Fibroblast of skin of scalp (primary cell): ENCODE measurements at places on chromosomes 4 and X.

DNA sequence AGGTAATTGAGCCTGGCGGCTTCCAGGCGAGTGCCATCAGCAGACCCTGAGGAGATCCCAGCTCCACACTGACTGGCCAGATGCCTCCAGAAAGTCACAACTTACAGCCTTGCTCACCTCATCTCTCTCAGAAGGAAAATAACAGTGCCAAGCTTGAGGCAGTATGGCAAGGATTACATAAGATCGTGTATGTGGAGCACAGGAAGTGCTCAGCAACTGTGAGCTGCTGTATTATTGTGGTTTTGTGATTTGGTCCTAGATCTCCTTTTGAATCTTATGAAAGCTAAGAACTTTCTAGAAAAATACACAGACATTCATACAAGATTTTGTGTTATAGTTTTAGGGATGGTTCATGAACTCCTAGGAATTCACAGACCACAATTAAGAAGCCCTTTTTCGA, 14.0 kb downstream of the RASL11B start:
- no peak for DNase-seq

DNA sequence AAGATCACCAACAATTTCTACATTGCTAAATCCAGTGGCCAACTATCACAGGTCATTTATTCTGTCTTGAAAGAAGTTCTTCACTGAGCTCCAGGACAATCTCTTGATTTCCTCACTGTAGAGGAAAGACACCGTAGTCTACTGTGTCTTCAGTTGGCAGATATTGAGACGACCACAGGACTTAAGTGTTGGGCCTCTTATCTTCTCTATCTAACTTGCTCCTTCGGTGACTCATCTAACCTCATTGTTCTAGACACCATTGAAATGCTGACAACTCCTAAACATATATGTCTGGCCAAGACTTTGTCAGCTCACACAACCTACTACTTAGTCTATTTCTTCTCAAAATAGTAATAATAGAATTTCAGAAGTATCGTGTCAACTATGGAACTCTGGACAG, 425.8 kb downstream of the ARAP2 start:
- no peak for DNase-seq

DNA sequence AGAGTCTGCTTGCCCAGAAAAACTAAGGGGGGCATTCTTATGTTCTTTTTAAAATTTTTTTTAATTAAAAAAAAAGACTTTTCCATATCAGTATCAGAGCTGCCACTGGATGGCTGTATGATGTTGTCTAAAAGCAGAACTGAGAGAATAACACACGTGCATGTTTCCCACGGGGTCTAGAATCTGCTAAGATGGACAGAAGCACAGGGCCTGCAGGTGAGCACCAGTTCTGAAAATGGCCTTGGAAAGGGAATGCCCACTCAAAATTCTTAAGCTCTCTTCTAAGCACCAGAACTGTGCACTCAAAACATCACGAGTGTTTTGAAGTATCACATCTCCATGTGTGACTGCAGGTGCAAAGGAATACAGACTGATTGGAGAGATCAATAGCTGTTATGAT, 61.1 kb downstream of the ARAP2 start:
- DNase-seq, result no peak

- peak; percentile 10 for DNase-seq
Observed at GRCh38 chrX:123899701-123900100, 39.8 kb downstream of the XIAP start.

GRCh38 chr4:74944354-74944793, 11.5 kb downstream of the PARM1 start:
- no peak for DNase-seq

DNA sequence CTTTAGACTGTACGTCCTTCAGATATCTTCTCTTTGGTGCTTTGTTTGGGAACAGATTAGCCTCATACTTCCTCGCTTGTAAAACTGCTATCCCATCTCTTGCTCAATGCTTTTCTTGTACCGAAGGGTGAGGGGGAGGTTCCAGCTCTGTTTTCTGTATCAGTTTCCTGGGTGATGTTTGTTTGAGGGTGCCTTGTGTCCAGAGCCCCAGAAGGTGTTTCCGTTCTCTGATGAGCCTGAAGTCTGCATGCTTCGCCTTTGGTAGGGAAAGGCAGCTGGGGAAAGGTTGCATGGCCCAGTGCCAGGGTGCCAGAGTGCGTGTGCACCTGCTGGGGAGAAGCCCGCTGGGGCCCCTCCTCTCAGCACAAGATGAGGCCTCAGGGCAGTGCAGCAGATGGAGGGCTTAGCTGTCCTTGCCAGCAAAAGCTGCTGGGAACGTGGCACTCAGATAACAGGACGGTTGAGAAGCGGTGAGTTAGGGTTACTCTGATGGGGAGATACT, 73.7 kb downstream of the TBL1X start:
- DNase-seq, result no peak

DNA sequence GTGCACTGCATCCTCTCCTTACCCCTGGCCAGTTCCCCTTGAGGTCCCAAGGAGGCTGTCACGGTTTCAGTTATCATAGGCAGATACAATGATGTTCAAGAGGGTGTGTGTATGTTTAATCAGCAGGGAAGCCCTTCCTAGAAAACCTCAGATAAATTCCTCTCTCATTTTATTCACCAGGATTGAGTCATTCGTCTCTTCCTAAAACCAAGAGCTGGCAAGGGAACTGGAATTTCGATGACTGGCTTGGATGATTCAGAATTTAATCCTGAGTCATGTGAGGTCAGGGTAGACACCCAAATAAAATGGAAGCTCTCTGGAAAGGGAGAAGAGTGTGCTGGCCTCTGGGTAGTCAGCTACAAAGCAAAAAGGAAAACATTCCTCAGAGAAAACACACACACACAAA, 106.2 kb upstream of the RAPGEF2 start:
- peak; percentile 98 for DNase-seq

GRCh38 chrX:30340753-30341152, 31.6 kb upstream of the NR0B1 start:
- DNase-seq, result no peak

GRCh38 chrX:37817579-37817978, 29.8 kb downstream of the DYNLT3 start:
- DNase-seq, result no peak

DNA sequence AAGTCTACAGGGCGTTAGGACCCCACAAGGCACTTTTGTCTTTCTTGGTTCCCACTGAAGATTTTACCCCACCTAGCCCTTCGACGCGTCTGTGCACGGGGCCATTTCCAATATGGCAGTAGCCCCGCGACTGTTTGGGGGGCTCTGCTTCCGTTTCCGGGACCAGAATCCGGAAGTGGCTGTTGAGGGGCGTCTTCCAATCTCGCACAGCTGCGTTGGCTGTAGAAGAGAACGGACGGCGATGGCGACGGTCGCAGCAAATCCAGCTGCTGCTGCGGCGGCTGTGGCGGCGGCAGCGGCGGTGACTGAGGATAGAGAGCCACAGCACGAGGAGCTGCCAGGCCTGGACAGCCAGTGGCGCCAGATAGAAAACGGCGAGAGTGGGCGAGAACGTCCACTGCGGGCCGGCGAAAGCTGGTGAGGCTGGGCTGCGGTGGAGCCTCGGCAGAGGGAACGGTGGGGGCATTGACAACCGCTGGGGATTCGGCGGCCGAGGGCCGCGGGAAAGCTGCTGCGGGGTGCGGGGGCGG, at the start of gene USP11:
Gene USP11, plus strand, starts transcription at position 207 of the 530 bp plus-strand sequence. Its CDS starts 35 bp downstream, at position 242.
- peak; percentile 63 for DNase-seq

DNA sequence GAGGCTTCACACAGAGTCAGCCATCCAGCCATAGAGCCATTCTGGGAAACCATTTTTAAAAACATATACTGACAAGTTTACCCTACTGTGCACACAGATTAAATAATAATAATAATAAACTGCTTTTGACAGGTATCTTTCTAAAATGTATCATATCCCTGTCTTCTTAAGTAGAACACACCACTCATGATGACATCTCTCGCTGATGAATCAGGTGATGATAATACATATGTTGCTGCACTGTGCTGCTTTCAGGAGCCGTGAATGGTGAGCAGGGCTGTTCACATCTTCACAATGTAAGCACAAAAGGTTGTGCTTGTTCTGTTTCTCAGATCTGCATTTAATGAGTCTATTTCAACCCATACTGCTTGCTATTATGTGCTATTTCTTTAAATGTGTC, 3.5 kb downstream of the MTNR1A start:
- no peak for DNase-seq

- peak; percentile 57 for DNase-seq
Observed at GRCh38 chrX:107826238-107827029, 768 bp downstream of the MID2 start.

GRCh38 chrX:122238801-122239200, 945.3 kb upstream of the GRIA3 start:
- peak; percentile 41 for DNase-seq

GRCh38 chrX:12570859-12571501, 220.2 kb upstream of the PRPS2 start:
- DNase-seq, result no peak

DNA sequence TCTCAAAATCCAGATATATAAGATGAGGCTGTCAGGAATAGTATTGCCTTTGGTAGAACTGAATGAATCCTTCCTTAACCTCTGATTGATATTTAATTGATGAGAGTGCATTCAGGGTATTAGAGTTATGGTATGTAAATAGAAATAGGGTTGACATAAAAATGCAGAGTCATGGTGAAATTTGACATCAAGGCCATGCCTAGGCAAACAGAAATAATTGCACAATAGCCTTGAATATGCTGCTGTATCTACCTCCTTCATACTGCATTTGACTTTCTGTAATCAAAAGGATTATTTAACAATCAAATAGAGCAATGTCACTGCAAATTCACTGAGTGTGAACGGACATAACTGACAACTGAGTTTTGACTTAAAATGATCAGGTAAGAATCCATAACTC, 1316.3 kb downstream of the STIM2 start:
- DNase-seq, result no peak

DNA sequence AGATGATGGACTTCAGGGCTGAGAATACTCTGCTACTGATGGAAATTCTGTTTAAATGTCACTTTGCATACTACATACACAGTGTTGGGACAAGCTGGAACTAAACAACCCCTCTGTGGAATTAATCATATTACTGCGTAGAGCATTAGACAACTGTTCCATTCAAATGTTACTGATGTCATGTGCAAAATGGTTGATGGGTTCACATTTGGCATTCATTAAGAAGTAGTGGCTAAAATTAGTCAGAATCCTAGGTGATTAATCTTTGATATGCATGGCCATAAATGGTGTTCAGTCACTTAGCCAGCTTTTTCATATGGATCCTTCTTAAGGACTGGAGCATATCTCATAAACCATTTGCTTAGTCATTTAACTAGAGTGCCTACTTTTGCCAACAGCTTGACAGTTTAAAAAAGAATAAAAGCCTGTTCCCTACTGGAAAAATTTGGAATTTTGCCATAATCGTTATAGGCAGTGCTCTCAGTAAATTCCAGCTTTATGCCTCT, 105.2 kb downstream of the RNF150 start:
- peak; percentile 92 for DNase-seq

DNA sequence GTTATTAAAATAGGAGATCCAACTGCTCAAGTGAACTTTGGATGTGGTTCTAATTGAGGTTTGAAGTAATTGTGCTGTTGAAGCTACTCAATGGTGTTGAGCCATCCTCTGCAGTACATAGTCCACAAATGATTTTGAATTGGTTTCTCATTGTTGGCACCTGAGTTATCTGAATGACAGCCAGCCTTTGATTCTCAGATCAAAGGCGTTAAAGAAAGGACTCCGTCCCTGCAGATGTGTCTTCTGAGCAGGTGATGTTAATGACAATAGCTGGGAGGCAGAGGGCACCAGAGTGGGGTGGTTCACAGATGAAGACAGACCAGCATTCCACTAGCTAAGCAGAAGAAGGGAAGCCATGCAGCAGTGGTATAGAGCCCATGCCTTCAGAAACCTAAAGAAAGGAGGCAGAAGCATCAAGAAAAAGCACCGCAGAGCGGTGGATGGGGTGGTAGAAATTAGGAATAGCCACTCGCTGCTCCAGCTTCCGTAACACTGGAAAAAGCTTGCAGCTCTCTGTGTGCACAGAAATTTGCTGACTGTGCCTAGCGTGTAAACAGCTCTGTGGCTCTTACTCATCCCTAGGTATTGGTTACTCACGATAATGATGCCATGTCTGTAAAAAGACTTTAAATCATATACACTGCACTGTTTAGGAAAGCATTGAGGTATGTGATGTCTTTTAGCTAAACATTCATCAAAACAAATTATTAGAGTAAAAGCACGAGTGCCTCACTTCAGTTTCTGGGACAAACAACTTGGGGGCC, 79.2 kb upstream of the CLCN4 start:
- DNase-seq, result no peak

DNA sequence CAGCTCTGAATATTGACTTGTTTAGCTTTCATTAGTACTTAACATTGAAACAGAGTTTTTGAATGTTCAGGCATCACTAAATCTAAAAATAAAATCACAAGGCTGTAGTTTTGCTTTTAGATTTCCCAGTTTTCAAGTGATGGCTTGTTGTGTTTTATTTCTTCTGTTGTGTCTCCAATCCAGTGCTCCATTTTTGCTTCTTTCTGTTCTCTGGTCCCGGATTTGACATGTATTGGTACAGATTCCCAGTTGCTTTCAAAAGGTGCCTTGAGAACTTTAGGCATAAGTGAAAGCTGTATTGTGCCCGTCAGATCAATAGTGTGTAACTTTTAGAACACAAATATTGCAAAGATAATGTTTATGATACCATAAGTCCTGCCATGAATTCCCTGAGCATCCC, 53.2 kb downstream of the ARHGAP10 start:
- no peak for DNase-seq

DNA sequence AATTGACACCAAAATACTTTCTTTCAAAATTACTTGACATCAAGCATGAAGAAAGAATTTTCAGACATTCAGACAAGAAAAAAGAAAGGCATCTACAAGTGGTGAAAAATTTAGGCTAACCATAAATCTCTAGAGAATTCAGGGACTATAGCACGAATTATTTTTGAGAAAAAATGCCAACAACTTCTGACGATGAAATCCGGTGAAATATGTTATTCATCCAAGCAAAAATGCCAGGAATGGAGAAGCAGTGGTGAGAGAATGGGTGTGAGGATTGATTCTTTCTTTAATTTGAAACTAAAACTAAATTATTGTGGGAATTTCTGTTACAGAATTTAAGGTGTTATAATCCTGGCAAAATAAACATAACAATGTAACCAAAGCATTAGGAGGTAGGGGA, 69.4 kb upstream of the SORBS2 start:
- peak; percentile 92 for DNase-seq

DNA sequence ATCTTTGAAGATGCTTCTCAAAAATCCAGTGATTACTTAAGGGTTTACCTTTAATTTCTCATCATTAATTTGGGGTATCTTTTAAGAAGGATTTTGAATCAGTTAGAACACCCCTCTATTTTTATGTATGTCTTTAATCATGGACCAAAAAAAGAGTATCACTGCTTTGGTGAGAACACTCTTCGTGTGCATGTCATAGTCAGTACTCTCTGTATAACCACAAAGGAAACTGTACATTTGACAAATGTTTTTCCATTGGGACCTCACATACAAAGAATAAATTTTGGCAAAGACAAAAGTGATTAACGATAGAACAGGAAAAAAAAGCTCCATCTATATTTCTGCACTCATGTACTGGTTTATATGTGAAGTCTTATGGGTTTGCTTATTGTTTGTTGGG, 31.3 kb downstream of the FAM241A start:
- DNase-seq, result no peak

DNA sequence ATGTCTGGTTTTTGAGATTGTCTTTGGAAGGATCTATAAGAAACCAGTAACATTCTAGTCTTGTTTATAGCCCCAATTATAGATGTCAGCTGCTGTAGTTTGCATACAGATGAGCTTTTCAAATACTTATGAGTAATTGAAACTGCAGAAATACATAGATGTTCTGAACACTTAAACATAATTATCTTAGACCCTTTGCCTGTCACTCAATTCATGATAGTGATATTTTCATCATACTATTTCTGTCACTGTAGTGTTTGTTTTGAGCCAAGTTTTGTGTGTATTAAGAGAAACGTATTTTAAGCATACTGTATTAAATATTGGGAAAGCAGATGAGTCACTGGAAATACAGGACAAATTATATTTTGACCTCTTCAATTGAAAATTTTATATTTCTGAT, 69.8 kb upstream of the SMARCA5 start:
- no peak for DNase-seq
